Adipose tissue (tissue), 3 donors: ENCODE measurements at places on chromosomes 2 and 18. TPM values are rescaled to one million over a fixed set of nuclear protein-coding genes. Genes with fewer than 3 reads are reported as not detected.

The C1GALT1C1L gene
- 2.5 TPM for polyA plus RNA-seq

The CABLES1 gene
- 5.8 TPM for polyA plus RNA-seq

The CCDC102B gene
- 0.75 TPM for polyA plus RNA-seq

The RUFY4 gene
- not detected for polyA plus RNA-seq

The PFN4 gene
- polyA plus RNA-seq: 0.46 TPM

The SCYGR4 gene
- 0.22 TPM for polyA plus RNA-seq

The MARCO gene
- 57.9 TPM for polyA plus RNA-seq

The TMEM131 gene
- polyA plus RNA-seq: 11.0 TPM

The L3MBTL4 gene
- 1.7 TPM for polyA plus RNA-seq

The ZNF396 gene
- polyA plus RNA-seq: 0.61 TPM

The DES gene
- polyA plus RNA-seq: 18.9 TPM

The MRPL30 gene
- 21.7 TPM for polyA plus RNA-seq

The C2orf81 gene
- polyA plus RNA-seq: 1.5 TPM

The WNT10A gene
- not detected for polyA plus RNA-seq

The ZNF521 gene
- polyA plus RNA-seq: 1.8 TPM

The EFR3B gene
- 0.49 TPM for polyA plus RNA-seq

The OSBPL1A gene
- polyA plus RNA-seq: 49.5 TPM

The GALNT3 gene
- polyA plus RNA-seq: 1.0 TPM

The STEAP3 gene
- polyA plus RNA-seq: 22.0 TPM

The SIX3 gene
- not detected for polyA plus RNA-seq

The INPP5D gene
- 15.2 TPM for polyA plus RNA-seq

The BARD1 gene
- 1.3 TPM for polyA plus RNA-seq

The NEU2 gene
- polyA plus RNA-seq: not detected
